SJSA1 (cell line): ENCODE measurements at places on chromosomes 12 and 14. TPM values are rescaled to one million over a fixed set of nuclear protein-coding genes. Genes with fewer than 3 reads are reported as not detected.
A peak's percentile ranks its signal among the peaks of the same experiment; 100 is the strongest.

Gene TEX52
- total RNA-seq: not detected in 2 replicates

Gene OAS1
- total RNA-seq: not detected in 2 replicates

Gene SIX4
- total RNA-seq: 4.2 and 5.3 TPM in 2 replicates

Gene ITPK1
- total RNA-seq: 56.2 and 57.5 TPM in 2 replicates

Gene CLEC4D
- total RNA-seq: not detected in 2 replicates

- no peak for DNase-seq
- H3K27me3 ChIP-seq: no peaks in the 10 kb centered on the region; the same call in 1 of the 2 replicates
- no peaks in the 10 kb centered on the region for H3K36me3 ChIP-seq
- no peak within 1 kb of the TSS for H3K4me3 ChIP-seq
- H3K27ac ChIP-seq: no peak within 1 kb of the TSS
Measured at GRCh38 chr12:21774358-21775132, at the start of gene KCNJ8. KCNJ8 (minus strand) TSS chr12:21774706; CDS start chr12:21773616, 1,090 bp downstream.

DNA sequence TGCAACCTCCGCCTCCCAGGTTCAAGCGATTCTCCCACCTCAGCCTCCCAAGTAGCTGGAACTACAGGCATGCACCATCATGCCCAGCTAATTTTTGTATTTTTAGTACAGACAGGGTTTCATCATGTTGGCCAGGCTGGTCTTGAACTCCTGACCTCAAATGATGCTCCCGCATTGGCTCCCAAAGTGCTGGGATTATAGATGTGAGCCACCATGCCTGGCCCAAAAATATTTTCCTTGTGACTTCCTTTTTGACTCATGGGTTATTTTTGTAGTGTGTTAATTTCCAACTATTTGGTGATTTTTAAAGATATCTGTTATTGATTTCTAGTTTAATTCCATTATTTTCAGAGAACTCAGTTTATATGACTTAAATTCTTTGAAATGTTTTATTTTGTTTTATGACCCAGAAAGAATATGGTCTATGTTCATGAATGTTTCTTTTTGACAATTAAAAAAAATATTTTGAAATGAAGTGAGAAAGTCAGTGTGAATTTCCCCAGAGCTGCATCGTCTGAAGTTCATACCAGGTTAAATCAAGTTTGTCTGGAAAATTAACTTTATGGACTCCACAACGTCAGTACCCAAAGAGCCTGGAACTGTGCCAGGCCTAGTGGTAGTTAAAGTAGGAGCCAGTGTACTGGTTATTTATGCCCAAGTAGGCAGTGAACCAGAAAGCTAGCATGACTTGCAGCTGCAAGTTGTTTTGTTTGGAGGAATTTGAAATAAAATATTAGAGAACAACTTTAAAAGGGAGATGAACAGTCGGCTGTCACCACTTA lies 2.8 kb upstream of the CDKL1 start:
- H3K36me3 ChIP-seq: no peaks in the 10 kb centered on the region
- DNase-seq: peak; percentile 48
- no peak overlapping the region for H3K27ac ChIP-seq
- no peak overlapping the region for H3K4me3 ChIP-seq

DNA sequence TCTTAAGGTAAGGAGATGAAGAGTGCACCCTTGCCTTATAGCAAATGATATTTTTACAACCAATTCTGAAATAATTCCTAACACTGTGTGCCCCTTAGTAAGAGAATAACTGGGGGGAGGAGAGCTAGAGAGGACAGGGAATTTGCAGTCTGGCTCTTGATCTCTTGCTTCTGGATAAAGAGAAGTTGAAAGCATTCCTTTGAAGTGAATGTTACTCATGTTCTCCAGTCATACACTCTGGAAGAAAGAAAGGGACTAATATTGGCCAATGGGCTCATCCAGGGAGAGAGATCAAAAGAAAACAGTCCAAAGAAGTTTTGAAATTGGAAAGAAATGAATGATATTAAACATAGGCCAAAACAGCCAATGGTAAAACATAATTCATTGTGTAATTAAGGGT lies 25.3 kb downstream of the C12orf75 start:
- H3K4me3 ChIP-seq: no peak overlapping the region
- no peaks in the 10 kb centered on the region for H3K27me3 ChIP-seq
- peaks cover 13% of the 10 kb centered on the region for H3K36me3 ChIP-seq
- H3K4me1 ChIP-seq: peaks cover 29% of the 10 kb centered on the region

DNA sequence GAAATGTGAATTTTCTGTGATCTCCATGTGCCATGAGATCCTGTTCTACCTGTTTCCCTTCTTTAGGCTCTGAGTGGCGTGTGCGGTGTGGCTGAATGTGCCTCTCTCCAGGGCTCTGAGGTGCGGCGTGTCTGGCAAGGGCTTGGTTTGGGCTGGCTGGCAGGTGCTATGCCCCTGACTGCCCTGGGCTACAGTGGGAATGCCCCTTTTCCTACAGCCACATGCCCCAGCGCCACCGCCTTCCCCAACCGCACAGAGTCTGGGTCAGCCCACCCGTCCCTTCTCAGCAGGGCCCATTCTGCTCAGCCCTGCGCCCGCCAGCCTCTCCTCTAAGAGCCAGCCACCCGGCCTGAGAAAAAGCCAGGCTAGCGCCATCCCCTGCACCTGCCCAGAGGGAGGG lies 24.7 kb downstream of the BTBD6 start:
- no peak overlapping the region for H3K27ac ChIP-seq
- no peaks in the 10 kb centered on the region for H3K27me3 ChIP-seq
- no peaks in the 10 kb centered on the region for H3K4me1 ChIP-seq
- no peaks in the 10 kb centered on the region for H3K36me3 ChIP-seq
- DNase-seq: no peak

DNA sequence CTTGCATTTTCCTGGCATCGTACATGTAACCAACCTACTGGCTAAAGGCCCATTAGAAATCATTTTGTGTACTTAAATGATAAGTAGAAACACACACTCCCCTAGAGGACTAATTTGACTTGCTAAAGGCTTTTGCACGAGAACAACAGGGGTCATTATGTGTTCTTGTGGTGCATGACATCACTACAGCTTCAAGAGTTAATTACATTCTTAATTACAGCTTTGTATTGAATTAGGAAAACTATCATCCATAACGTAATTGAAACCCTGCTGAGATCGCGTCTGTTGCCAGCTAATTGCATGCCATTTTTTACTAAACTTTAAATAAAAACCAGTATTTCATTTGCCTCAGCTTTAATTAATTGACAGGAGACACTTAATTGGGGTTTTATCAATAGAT lies 51.4 kb downstream of the TMEM132C start:
- no peak overlapping the region for H3K4me3 ChIP-seq
- no peaks in the 10 kb centered on the region for H3K4me1 ChIP-seq
- no peak overlapping the region for H3K27ac ChIP-seq
- no peaks in the 10 kb centered on the region for H3K36me3 ChIP-seq

- H3K36me3 ChIP-seq: no peaks in the 10 kb centered on the region
- no peak for DNase-seq
- H3K27me3 ChIP-seq: no peaks in the 10 kb centered on the region
- H3K4me1 ChIP-seq: no peaks in the 10 kb centered on the region
- H3K4me3 ChIP-seq: no peak overlapping the region
Measured at GRCh38 chr12:82904219-82904790, 217.6 kb downstream of the TMTC2 start.
